ENCODE measurements at places on chromosomes 7 and 10.

DNA sequence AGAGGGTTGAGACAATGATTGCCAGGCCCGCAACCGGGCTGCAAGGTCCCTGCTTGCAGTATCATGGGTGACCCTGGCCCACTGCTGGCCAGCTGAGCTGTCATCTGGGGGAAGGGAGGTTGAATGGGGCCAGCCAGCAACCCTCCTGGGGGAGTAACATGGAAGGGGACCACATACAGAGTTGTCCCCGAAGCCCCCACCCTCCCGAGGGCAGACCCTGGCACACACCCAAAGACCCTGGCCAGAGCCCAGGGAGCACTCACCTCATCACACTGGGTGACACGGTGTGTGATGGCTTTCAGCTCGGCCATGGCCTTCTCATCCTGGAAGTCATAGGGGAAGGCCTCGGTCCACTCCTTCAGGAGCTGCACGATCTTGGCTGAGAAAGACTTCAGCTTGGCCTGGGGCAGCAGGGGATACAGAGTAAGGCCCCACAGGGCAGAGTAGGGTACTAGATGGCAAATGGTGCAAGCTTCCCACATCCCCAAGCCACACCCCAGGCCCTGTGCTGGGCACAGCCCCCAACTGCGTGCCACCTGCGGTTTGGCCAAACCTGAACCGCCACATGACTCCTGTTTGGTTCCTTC, 63.4 kb downstream of the CSGALNACT2 start:
- DNase-seq: no peak

DNA sequence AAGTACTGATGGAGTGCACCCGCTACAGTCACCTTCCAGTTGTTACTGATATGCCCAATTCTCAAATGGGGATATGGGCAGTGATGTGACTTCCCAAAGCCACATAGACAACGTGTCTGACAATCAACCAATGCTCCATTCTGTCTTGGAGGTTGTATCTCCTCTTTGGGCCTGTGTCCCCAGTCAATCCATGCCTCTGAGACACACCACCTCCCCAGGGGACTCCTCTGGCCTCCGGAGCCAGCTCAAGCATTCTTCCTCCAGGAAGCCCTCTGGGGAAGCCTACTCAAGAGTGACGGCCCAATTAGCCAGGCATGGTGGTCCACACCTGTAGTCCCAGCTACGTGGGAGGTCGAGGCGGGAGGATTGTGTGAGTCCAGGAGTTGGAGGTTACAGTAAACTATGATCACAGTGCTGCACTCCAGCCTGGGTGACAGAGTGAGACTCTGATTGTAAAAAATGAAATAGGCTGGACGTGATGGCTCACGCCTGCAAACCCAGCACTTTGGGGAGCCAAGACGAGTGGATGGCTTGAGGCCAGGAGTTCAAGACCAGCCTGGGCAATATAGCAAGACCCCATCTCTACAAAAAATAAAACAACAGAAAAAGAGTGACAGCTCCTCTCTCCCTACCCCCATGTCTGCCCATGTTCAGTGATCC, 99.5 kb upstream of the TNRC18 start:
- DNase-seq: peak; percentile 25

DNA sequence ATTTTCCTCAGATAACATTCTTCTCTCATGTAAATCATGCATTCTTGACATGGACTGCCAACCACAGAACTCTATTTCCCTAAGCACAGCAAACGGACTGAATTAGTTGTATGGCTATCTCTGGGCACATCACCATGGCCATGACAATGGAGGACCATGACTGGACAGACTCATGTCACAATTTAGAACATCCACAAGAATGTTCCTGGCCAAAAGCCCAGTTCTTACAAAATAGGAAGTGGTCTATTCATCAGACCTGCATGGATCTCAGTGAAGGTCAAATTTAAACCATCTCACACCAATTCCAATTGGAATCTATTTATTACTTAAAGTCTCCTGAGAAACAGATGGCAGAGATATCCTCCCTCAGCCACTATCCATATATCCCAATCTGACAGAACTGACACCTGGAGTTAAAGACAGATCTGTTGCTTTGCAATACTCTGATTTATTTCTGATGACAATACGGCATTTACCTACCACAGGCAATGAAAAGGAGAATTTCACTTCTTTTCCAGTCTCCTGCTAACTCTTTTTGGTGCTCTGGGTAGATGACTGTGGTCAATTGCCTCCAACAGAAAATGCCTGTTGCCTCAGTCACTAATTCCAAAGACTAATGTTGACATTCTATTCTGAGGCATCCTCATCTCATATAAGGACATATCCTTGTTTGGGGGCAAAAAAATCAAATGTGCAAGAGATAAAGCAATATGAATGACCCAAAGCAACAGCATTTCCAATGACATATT, 254.8 kb downstream of the HTR7 start:
- no peak for DNase-seq

GRCh38 chr7:65216469-65216868, 157.2 kb upstream of the ZNF92 start:
- peak; percentile 32 for DNase-seq

DNA sequence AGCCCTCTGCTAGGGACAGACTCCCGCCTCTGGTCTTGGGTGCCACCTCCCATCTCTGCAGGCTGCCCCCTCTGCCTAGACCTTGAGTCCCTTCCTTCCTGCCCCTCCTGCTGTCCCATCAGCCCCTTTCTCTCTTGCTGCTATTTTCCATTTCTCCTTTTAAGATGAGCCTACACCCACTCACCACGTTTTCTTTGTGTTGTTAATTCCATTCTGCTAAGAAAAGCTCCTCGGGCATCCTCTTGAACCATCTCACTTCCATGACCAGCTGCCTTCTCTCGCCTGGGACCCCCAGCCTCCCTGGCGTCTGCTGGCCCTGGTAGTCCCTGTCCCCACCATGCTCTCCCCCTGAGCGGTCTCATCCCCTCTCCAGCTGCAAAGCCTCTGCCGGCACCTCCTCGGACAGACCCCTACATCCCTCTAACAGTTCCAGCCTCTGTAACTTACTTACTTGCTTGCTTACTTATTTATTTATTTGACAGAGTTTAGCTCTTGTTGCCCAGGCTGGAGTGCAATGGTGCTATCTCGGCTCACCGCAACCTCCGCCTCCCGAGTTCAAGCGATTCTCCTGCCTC, 95.8 kb upstream of the SH2B2 start:
- no peak for DNase-seq

GRCh38 chr7:18357691-18358090, 137.9 kb upstream of the HDAC9 start:
- DNase-seq: no peak

DNA sequence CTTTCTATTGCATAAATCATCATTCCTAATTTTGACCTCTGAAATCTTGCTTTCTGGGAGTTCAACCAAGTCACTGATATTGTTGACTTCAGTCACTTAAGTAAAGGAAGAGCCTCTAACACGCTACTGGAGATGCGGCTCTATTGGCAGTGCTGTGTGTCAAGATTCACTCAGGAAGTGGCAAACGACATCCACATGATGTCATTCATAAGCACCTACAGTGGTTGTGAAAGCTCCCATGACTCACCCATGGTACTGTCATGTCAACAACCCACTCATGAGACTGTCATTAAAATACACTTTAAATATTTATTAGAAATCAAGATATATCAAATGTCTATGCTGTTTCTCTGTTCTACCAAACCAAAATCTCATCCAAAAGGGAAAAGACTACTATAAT, 52.5 kb upstream of the LHFPL3 start:
- no peak for DNase-seq

GRCh38 chr7:105638334-105638733, 57.0 kb upstream of the EFCAB10 start:
- no peak for DNase-seq

DNA sequence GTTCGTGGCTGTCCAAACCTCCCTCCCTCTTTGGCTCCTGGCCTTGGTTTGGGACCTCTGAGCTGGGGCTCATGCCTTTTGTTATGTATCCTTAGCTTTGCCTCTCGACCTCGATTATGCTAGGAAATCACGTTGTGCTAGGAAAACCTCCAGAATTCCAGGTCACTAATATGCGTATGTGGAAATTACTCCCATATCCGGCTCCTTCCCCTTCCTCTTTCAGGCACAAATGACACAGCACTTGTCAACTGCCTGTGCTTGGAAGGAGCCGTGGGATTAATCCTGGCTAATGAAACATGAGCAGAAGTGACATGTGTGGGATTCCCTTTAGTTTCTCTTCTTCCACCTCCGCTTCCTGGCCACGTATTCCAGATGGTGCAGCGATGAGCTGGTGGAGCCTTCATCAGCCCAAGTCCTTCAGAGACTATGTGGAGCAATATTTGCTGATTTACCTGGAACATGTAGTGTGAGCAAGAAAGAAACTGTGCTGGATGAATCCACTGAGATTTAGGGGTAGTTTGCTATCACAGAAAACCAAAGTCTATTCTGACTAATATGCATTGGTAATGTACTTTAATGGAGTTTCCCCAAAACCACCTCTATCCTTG, 149.2 kb downstream of the REEP3 start:
- DNase-seq: no peak

Data from activated T-cell treated with anti-CD3 and anti-CD28 coated beads for 48 hours (primary cell).